ENCODE measurements at places on chromosomes 2 and 18.
A peak's percentile ranks its signal among the peaks of the same experiment; 100 is the strongest.

DNA sequence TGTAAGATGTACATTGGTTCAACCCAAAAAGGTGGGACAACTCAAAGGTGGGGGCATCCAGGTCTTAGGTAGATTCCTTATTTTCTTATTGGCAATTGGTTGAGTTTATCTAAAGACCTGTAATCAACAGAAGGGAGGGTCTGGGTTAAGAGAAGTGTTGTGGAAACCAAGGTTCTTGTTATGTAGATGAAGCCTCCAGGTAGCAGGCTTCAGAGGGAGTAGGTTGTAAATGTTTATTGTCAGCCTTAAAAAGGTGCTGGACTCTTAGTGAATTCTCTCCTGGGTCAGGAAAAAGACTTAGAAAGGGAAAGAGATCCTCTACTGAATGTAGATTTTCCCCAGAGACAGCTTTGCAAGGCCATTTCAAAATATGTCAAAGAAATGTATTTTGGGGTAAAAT lies 125.3 kb upstream of the NDUFV2 start:
- DNase-seq, result no peak

DNA sequence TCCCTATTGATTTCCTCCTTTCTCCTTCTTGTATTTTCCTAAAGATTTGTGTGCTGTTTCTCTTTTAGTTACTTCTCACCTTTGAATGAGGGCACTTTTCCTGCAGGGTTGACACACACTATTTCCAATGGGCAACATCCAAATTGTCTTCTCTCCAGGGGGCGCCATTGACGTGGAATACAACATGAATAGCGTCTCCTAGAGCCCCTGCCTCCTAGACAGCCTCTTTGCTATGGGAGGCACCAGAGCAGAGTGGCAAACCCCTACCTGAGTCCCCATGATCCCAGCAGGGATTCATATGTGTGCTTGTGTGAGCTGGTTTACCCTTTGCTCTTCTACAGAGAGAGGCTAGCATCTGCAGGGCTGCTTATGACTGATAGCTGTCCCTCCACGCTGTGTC lies 61.3 kb upstream of the ITSN2 start:
- peak; percentile 30 for DNase-seq

GRCh38 chr2:30759481-30759880 lies 47.8 kb downstream of the CAPN13 start:
- DNase-seq, result no peak

- DNase-seq, result no peak
These were observed 914 bp upstream of the IWS1 start for GRCh38 chr2:127527001-127527804.

Data from stimulated activated CD8-positive, alpha-beta memory T cell treated with anti-CD3 and anti-CD28 coated beads, Interleukin-15, amount 100 ng/mL, for 48 hours (primary cell).